Activated CD4-positive, alpha-beta T cell treated with anti-CD3 and anti-CD28 coated beads for 36 hours (primary cell): ENCODE measurements at places on chromosomes 2 and 18.

DNA sequence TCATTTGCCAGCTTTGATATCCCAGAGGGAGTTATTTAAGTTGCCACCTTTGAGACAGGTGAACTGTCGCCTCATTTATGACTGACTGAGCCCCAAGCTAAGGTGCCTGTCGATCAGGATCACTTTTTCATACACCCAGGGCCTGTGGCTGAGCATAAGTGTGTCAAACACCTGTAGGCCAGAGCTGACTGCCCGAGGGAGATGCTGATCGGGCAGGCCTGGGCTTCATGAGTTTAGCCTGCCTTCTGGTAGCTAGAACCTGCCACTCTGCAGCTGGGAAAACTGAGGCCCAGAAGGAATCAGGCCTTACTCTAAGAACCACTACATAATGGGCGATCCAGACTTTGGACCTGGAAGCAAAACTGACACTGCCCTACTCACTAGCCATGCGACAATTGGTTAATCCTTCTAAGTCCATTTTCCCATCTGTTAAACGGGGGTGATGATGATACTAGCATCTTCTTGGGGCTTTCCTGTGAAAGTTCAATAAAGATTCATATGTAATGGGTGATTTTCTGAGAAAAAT, 188.7 kb upstream of the GLI2 start:
- no peak for DNase-seq

GRCh38 chr18:657311-658000, at the start of gene TYMS:
TYMS (plus strand) TSS chr18:657653; CDS start chr18:657743, 90 bp downstream.
- peak; percentile 71 for DNase-seq

- DNase-seq, result no peak
Observed at GRCh38 chr2:224133387-224133786, 94.3 kb upstream of the SERPINE2 start.

DNA sequence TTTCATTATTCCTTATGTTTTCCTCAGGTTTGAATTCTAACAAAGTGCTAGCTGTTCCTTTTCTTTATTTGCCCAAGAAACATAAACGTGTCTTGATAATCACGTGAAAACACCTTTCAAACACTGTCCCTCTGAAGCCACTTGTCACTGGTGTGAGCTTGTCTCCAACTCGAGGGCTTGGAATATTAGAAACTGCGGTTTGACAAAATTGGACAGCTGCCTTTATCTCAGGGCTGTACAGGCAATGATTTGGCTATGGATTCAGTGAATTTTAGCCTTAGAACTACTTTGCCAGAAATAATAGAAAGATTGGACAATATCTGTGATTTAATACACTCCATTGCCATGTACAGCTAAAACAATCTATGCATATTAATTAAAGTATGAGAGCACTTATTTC, 763.0 kb upstream of the ACVR2A start:
- DNase-seq, result no peak
